Head of caudate nucleus (tissue), 42 donors: ENCODE measurements at places on chromosomes 2 and 18.

DNA sequence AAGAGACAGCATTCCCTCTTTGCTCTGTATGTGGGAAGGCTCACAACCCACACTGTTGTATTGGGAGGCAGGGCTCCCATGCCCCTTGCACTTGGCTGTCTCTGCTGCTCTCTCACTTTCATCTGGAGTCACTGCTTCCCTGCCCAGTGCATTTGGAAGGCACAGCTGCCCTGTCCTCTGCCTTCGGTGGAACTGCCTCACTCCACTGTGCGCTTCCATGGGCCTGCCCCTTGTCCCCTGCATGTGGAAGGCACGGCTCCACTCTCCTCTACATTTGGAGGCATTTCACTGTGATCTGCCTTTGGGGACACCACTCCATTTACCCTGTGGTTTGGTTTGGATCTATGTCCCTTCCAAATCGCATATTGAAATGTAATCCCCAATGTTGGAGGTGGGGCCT lies 9.1 kb upstream of the PROM2 start:
- peak; percentile 11 for DNase-seq

GRCh38 chr2:236308855-236309668 lies 44.9 kb upstream of the ASB18 start:
- no peak for DNase-seq

DNA sequence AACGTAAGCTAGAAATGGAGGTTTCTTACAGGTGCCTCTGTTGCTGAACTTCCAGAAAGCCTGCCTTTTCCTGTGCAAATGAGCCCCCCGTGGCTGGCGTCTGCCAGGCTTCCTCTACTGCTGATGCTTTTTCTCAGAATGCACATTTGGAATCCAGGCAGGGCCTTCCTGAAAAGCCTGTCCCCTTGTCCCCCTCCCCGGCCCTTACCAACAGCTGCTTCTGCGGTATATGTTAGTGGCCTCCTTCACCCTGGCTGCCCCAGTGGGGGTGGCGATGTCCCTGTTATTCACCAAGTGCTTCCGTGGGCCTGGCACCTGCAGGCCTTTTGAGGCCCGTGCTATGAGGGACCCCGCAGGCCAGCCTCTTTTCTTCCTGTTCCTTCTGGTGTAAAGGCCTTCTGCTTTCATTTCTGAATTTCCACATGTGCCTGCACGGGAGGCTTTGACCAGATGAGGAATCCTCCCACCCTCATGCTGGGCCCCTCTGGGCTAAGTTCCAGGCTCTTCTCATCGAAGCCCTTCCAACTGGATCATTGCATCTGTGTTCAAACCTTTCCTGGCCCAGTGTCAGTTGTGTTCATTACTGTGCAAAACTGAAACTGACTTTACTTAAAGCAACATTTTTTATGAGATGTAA lies 10.4 kb downstream of the CNDP2 start:
- no peak for DNase-seq

GRCh38 chr2:33292981-33293595 lies 183.4 kb upstream of the RASGRP3 start:
- DNase-seq, result no peak

- no peak for DNase-seq
Observed at GRCh38 chr2:169994752-169995151, 167.5 kb downstream of the UBR3 start.

GRCh38 chr2:62440281-62440946 lies 65.6 kb downstream of the TMEM17 start:
- no peak for DNase-seq

GRCh38 chr2:101679037-101679726 lies 18.3 kb upstream of the MAP4K4 start:
- no peak for DNase-seq

GRCh38 chr2:100451734-100452133 lies 18.5 kb upstream of the NMS start:
- no peak for DNase-seq

- DNase-seq, result no peak
Observed at GRCh38 chr2:100269889-100270288, 52.4 kb downstream of the LONRF2 start.

GRCh38 chr2:153232464-153232863 lies 246.1 kb downstream of the RPRM start:
- no peak for DNase-seq

DNA sequence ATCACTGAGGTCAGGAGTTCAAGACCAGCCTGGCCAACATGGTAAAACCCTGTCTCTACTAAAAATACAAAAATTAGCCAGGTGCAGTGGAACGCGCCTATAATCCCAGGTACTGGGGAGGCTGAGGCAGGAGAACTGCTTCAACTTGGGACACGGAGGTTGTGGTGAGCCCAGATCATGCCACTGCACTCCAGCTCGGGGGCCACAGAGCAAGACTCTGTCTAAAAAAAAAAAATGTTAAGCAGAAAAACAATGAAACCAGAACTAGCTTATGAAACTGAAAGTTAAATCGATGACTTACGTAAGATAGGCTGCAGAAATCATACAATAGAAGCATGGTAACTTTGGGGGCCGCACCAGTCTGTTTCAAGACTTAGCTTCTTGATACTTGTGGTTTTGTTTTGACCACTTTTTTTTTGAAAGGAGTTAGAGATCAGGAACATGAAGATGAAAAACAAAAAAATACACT lies 6.2 kb upstream of the GPR155 start:
- DNase-seq, result no peak

- no peak for DNase-seq
Observed at GRCh38 chr18:75395137-75395536, 32.4 kb downstream of the SMIM21 start.

- no peak for DNase-seq
Observed at GRCh38 chr2:240728827-240729226, 37.2 kb downstream of the AQP12A start.

DNA sequence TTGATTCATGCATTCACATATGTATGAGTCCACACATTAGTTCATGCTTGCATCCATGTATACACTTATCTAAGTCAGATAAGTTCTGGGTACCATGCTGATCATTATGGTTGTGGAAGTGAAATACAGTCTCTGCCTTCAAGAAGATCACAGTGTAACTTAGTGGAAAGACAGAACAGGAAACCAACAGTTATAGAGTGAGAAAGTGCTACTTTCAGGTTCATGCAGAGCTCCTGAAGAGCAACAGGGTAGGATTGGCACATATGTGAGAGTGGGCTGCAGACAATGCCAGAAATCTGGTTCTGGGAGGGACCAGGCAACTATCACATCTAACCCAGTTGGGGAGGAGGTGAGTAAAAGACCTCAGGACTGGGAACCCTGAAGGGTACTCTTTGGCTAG lies 35.4 kb upstream of the PGAP1 start:
- DNase-seq, result no peak

DNA sequence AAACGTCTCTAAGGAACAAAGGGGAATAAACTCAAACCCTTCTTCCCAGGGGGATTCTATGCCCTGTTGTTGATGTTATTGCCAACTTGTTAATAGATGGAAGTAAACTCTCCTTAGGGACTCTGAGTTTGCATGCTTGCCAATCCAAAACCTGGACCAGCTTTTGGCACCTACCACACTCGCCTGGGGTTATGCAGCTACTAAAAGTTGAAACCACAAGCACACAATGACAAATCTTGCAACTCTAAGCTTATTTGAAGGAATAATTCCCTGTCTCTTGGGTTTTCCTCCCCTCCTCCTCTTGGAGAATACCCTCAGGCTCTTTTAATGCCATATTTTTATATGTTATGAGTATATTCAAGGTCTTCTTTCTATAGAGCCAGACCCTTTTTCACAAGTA lies 484.1 kb downstream of the FBXO15 start:
- no peak for DNase-seq

DNA sequence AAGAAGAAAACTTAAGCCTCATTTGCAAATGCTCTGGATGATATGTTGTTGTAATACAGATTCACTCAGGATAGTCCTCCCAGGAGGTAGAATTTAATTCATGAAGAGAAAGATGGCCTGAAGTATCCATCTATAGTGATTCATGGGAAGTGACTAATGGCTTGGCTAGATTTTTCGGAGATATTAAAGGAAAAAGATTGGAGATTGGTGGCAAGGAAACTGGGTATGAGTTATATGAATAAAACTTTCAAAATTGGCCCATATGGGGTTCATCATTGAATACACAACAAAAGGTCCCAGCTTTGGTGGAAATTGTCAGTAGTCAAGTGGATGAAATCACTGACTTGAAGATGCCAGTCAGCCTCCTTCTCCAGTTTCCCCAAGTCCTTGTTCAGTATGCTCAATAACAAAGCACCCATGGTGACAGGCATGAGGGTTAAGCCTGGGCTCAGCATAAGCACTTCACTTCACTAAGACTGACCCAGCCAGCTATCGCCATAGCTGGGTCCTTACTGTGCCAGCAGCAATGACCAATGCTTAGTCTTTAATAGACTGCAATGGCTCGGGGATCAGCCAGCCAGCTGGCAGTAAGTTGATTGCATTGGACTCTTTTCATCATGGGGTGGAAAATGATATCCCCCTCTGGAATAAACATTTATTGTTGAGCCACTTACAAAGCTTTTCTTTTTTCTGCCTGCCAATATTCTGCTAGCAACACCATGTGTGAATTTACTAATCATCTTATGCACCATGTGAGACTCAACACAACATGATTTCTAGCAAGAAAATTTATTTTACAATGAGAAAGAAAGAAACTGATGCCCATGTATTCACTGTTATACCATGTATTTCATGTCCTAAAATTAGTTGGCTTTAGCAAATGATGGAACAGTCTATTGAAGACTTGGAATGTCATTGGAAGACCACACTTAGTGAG lies 176.6 kb upstream of the TACR1 start:
- DNase-seq, result peak; percentile 12

DNA sequence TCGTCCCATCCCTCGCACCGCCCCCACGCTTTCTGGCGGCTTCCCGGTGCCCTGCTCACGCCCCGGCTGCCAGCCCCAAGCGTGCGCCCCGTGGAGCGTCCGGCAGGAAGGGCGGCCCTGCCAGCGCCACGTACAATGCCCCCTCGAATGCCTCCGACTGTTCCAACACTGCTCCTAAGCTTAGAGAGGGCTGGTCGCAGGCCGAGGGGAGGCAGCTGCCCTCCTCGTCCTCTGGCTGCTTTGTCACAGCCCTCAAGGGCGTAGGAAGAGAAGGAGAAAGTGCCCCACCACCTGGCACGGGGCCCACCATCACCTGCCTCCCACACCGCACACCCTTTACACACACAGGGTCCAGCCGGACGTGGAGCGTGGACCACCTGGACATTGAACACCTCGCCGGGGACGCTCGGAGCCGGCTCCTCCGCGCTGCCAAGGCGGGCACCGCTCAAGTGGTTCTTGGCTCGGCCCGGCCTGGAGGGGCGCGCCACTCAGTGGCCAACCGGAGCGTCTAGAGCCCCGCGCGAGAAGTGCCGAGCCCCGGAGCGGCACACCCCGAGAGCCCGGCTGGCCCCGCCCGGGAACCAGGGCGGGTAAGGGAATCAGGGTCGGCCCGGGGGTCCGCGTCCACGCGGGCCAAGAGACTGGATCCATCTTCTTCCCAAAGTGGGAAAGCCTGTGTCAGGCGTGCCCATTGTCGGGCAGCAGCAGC lies 830 bp downstream of the DNER start:
- DNase-seq, result peak; percentile 78

- no peak for DNase-seq
Observed at GRCh38 chr18:28079883-28080282, 97.0 kb downstream of the CDH2 start.

- no peak for DNase-seq
Observed at GRCh38 chr2:142858961-142859360, 18.5 kb upstream of the KYNU start.

DNA sequence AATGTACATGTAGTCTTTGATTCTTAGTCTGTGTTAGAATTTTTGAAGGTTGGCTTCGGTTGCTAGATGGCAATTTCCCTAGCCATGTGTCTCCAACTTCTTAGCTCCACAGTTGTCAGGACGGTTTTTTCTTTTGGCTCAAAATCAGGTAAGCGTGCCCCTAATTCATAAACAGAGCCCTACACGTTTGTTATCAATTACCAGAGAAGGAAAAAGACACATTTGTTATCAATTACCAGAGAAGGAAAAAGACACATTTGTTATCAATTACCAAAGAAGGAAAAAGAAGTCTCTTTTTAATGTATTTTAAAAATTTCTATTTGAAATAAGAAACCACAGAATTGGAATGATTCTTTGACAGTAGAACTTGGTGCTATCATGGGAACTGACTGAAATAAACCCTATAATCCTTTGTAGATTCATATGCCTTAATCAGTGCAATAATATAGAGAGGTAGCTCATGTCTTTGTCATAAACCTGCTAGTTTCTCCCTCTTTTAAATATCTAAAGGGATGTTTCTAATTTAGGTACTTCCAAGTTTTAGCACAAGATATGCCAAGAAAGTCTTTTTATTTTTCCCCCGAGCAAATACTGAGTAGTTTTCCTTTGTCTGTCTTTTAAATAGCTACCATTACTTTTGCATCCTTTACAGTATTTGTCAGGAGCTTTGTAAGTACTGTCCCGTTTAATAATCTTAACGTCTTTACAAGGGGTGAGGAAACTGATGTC lies 35.9 kb downstream of the CAMKMT start:
- DNase-seq, result no peak

- no peak for DNase-seq
Observed at GRCh38 chr18:26036635-26037034, 53.8 kb downstream of the SS18 start.

GRCh38 chr18:60406721-60407120 lies 34.1 kb upstream of the MC4R start:
- DNase-seq, result no peak

DNA sequence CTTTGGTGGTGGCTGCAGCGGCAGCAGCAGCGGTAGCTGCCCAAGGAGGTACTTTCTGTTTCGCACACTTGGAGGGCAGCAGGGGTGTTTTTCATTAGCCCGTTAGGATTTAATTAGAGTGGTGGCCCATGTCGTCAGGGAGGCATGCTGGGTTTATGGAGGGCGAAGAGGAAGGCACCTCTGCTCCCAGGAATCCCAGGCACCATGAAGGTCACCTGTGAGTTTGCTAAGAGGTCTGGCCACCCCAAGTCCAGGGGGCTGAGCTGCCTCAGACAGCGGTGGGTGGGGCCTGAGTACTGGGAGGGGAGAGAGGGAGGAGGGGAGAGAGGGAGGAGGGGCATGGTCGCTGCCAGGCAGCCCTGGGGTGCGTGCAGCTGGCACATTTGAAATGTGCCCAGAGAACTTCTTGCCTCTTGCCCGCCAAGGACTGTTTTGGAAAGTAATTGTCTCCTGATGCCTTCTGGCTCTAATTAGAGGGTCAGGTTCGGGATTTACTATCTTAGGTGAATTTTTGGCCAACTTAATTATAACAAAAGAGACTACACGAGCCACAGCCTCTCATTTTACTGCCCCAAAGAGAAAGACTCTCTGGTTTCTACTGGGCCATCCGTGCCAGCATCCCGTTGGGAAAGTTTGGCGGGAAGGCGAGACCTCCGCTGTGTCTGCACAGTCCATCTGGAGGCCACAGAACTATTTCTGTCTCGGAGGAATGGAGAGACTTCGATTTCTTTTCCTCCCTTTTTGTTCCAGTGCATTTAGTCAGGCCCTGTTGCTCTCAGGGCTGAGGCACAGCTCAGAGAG lies 62.0 kb downstream of the GLI2 start:
- DNase-seq, result no peak

- no peak for DNase-seq
Observed at GRCh38 chr2:233356546-233357308, 2.4 kb downstream of the DGKD start.
